SK-N-SH (cell line): ENCODE measurements at places on chromosomes 13 and 19. TPM values are rescaled to one million over a fixed set of nuclear protein-coding genes. Genes with fewer than 3 reads are reported as not detected.

DNA sequence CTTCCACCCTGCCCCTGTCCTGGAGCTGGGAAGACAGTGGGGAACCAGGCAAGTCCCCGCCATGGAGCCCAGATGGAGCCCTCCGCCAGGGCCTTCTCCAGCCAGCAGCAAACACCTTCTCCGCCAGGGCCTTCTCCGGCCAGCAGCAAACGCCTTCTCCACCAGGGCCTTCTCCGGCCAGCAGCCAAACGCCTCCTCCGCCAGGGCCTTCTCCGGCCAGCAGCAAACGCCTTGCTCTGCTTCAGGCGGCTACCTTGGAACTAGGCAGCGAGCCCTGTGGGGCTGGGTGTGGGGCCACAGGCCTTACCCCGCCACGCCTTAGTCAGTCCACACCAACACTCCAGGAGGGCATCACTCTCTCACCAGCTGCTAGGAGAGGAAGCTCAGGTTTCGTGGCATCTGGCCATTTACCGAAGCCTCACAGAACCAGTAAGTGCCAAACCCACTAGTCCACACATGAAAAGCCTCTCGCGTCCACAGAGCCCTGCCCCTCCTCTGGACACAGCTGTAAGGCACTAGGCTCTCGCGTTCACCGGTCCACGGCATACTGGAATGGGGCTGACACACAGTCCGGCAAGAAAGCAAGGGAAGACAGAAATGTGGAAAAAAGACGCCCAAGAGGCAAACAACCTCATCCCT, 41.0 kb downstream of the MLLT1 start:
- DNase-seq = no peak
- peaks cover 11% of the 10 kb centered on the region; the same call in 1 of the 2 replicates for H3K4me1 ChIP-seq
- H3K4me3 ChIP-seq = no peak overlapping the region
- no peaks in the 10 kb centered on the region for H3K27me3 ChIP-seq
- peak overlapping the region; percentile 20; the same call in 1 of the 2 replicates for H3K27ac ChIP-seq

GRCh38 chr19:51094696-51095279, 12.1 kb upstream of the KLK14 start:
- no peak overlapping the region; the same call in 1 of the 2 replicates for H3K4me3 ChIP-seq
- no peaks in the 10 kb centered on the region for H3K27me3 ChIP-seq
- no peak overlapping the region for H3K27ac ChIP-seq
- H3K36me3 ChIP-seq = peaks cover 2% of the 10 kb centered on the region

DNA sequence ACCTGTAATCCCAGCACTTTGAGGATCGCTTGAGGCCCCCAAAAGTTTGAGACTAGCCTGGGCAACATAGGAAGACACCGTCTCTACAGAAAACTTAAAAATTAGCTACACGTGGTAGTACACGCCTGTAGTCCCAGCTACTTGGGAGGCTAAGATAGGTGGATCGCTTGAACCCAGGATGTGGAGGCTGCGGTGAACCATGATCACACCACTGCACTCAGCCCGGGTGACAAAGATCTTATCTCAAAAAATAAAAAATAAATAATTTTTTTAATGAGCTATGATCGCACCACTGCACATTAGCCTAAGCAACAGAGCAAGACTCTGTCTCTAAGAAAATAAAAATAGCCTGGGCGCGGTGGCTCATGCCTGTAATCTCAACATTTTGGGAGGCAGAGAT, 6.6 kb downstream of the RCBTB2 start:
- no peaks in the 10 kb centered on the region for H3K27me3 ChIP-seq
- DNase-seq = no peak
- peaks cover 3% of the 10 kb centered on the region for H3K36me3 ChIP-seq
- H3K4me3 ChIP-seq = no peak overlapping the region
- H3K27ac ChIP-seq = no peak overlapping the region

BCAM gene
- 9.7 and 34.0 TPM in 2 replicates for polyA plus RNA-seq
